ENCODE measurements at places on chromosomes 5 and 9. TPM values are rescaled to one million over a fixed set of nuclear protein-coding genes. Genes with fewer than 3 reads are reported as not detected.

The PFN3 gene
- not detected for total RNA-seq

The ANGPTL2 gene
- total RNA-seq = 14.7 TPM

The CFAP77 gene
- total RNA-seq = not detected

The TRIP13 gene
- 27.2 TPM for total RNA-seq

The PCDHGA3 gene
- total RNA-seq = 1.7 TPM

The TMEM174 gene
- total RNA-seq = not detected

DNA sequence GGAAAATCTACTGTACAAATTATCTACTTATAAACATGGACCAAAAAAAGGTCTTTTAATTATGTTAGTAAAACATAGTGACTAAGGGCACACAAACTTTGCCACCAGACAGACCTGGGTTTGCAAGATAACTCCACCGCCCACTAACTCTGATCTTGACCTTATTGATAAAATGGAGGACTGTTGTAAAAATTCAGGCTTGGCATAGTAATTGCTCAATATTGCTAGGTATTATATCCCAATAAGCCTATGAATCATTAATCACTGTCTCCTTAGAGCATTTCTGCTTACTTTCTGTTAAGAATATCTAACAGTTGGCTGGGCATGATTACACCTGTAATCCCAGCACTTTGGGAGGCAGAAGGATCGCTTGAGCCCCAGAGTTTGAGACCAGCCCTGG lies 3.8 kb downstream of the C9orf40 start:
- no peaks in the 10 kb centered on the region for H3K36me3 ChIP-seq
- no peak overlapping the region for H3K27ac ChIP-seq
- no peak for DNase-seq
- H3K4me3 ChIP-seq = no peak overlapping the region

GRCh38 chr9:1514250-1514649 lies 464.1 kb downstream of the DMRT2 start:
- H3K4me1 ChIP-seq = no peaks in the 10 kb centered on the region
- no peak for DNase-seq
- no peaks in the 10 kb centered on the region for H3K36me3 ChIP-seq
- no peak overlapping the region for H3K4me3 ChIP-seq

GRCh38 chr5:113806904-113807303 lies 293.4 kb downstream of the YTHDC2 start:
- no peaks in the 10 kb centered on the region for H3K4me1 ChIP-seq
- no peak overlapping the region for H3K4me3 ChIP-seq
- no peaks in the 10 kb centered on the region for H3K27me3 ChIP-seq
- DNase-seq = peak; percentile 4
- no peaks in the 10 kb centered on the region for H3K36me3 ChIP-seq

- peaks cover 11% of the 10 kb centered on the region for H3K4me1 ChIP-seq
- no peak for DNase-seq
- no peaks in the 10 kb centered on the region for H3K27me3 ChIP-seq
- no peak overlapping the region for H3K27ac ChIP-seq
- peaks cover 7% of the 10 kb centered on the region for H3K36me3 ChIP-seq
- H3K4me3 ChIP-seq = no peak overlapping the region
Measured at GRCh38 chr5:179227229-179227579, 118.1 kb downstream of the ADAMTS2 start.

DNA sequence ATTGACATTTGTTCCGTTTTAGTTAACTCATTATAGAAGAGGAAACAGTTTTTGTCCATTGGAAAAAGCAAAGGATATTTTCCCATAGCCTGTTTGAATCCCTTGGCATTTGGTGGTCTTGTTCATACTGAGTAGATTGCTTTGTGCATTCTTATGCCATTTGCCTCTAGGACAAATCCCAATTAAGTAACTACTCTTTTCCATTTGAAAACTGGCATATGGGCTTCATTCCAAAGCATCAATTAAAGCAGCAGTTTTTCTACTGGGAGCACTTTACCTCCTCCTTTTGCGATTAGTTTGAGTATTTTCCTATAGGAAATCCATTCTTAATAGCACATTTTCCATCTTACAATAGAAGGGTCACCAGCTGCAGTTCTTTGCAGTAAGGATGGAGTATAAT lies 31.2 kb downstream of the GPR21 start:
- no peaks in the 10 kb centered on the region for H3K27me3 ChIP-seq
- no peak for DNase-seq
- peaks cover 12% of the 10 kb centered on the region for H3K36me3 ChIP-seq
- H3K4me1 ChIP-seq = peaks cover 16% of the 10 kb centered on the region
- no peak overlapping the region for H3K4me3 ChIP-seq
- no peak overlapping the region for H3K27ac ChIP-seq

DNA sequence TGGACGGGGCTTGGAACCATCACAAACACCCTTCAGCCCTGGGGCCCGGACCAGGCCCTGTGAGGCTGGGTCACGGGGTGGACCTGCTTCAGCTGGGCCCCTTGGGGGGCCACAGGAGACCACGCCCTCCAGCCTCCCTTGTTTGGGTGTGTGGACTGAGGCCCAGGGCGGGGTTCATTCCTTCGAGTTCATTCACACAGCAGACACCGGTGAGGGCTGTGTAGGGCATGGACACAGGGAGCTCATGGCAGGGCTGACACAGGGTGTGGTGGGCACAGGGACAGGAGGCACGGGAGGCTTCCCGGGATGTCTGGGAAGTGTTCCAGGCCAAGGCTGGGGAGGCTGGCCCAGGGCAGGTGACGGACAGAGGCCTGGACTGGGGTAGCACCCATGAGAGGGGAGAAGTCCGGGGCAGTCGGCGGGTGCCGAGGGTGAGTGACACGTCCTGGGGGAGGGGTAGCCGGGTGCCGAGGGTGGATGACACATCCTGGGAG lies 8.9 kb downstream of the DNLZ start:
- H3K4me1 ChIP-seq = peaks cover 23% of the 10 kb centered on the region
- peak overlapping the region; percentile 19 for H3K27ac ChIP-seq
- no peaks in the 10 kb centered on the region for H3K27me3 ChIP-seq
- peaks cover 66% of the 10 kb centered on the region for H3K36me3 ChIP-seq
- no peak overlapping the region for H3K4me3 ChIP-seq
- DNase-seq = peak; percentile 27

- no peak overlapping the region for H3K27ac ChIP-seq
- peak; percentile 50 for DNase-seq
- H3K4me3 ChIP-seq = no peak overlapping the region
- no peaks in the 10 kb centered on the region for H3K27me3 ChIP-seq
Measured at GRCh38 chr5:60586307-60586901, 113.6 kb downstream of the DEPDC1B start.

- H3K4me3 ChIP-seq = no peak overlapping the region
- no peak overlapping the region for H3K27ac ChIP-seq
- peaks cover 5% of the 10 kb centered on the region for H3K4me1 ChIP-seq
- no peak for DNase-seq
- no peaks in the 10 kb centered on the region for H3K36me3 ChIP-seq
Measured at GRCh38 chr5:32323741-32324140, 11.0 kb upstream of the MTMR12 start.

- DNase-seq = no peak
- H3K27ac ChIP-seq = no peak overlapping the region
- H3K27me3 ChIP-seq = no peaks in the 10 kb centered on the region
- no peaks in the 10 kb centered on the region for H3K36me3 ChIP-seq
- 0 out of 2 replicates have a peak, but pooled peaks cover 3% of the 10 kb centered on the region for H3K4me1 ChIP-seq
- no peak overlapping the region for H3K4me3 ChIP-seq
Measured at GRCh38 chr9:106797299-106797698, 65.7 kb upstream of the ZNF462 start.

- H3K27ac ChIP-seq = peak overlapping the region; percentile 40
- H3K36me3 ChIP-seq = no peaks in the 10 kb centered on the region
- DNase-seq = peak; percentile 56
- H3K4me1 ChIP-seq = peaks cover 33% of the 10 kb centered on the region
Measured at GRCh38 chr5:154370119-154370518, 75.7 kb upstream of the SAP30L start.

DNA sequence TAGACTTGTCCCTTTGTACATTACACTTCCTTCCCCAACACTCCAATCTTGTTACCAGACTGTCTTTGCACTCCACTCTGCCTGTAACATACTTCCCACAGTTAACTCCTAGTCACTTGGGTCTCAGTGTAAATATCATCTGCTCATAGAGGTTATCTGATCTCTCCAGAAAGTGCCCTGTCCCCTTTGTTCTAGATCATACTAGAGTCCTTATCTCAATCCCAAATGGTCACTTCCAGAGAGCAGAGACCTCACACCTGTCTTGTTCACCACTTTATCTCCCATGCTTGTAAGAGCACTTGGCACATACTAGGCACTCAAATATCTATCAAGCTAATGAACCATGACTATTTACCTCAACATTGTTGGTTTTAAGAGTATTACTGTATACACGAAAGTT lies 30.4 kb downstream of the SETX start:
- no peak overlapping the region for H3K27ac ChIP-seq
- DNase-seq = no peak
- no peak overlapping the region for H3K4me3 ChIP-seq
- no peaks in the 10 kb centered on the region for H3K27me3 ChIP-seq
- peaks cover 2% of the 10 kb centered on the region for H3K4me1 ChIP-seq

GRCh38 chr9:136662656-136663581 lies at the start of gene EGFL7:
TSS of gene EGFL7 (plus strand) at chr9:136662916. CDS start at chr9:136668283, 5,367 bp downstream.
- DNase-seq = no peak
- peaks cover 4% of the 10 kb centered on the region for H3K4me1 ChIP-seq
- H3K36me3 ChIP-seq = no peaks in the 10 kb centered on the region

DNA sequence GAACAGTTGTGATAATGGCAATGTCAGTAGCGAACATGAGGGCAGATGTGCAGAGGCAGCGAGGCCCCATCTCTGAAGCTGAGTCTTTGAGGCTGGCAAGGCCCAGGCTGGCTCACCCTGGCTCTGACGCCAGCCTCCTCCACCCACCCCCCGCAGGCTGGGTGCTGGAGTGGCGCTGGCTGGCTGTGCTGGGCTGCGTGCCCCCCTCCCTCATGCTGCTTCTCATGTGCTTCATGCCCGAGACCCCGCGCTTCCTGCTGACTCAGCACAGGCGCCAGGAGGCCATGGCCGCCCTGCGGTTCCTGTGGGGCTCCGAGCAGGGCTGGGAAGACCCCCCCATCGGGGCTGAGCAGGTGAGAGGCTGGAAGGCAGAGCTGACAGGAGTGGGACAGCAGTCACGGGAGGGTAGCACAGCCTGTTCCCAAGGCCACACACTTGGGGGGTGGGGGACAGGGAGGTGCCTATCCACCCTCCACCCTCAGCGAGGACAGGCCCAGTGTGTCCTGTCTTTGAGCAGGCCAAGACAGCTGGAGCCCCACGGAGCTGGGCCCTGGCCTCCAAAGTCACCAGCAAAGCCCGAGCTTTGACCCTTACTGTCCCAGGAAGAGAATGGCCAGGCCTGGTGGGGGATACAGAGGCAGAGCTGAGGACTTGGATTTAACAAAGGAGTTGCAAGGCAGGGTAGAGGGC lies 5.6 kb downstream of the SLC2A8 start:
- H3K4me1 ChIP-seq = peaks cover 2% of the 10 kb centered on the region
- H3K36me3 ChIP-seq = peaks cover 7% of the 10 kb centered on the region
- no peak for DNase-seq
- H3K27ac ChIP-seq = no peak overlapping the region

- no peak overlapping the region for H3K4me3 ChIP-seq
- no peaks in the 10 kb centered on the region for H3K27me3 ChIP-seq
- no peak overlapping the region for H3K27ac ChIP-seq
- no peaks in the 10 kb centered on the region for H3K36me3 ChIP-seq
- no peak for DNase-seq
Measured at GRCh38 chr9:98903961-98904411, 39.7 kb upstream of the COL15A1 start.

GRCh38 chr9:133991214-133991921 lies 756 bp downstream of the VAV2 start:
- H3K4me3 ChIP-seq = peak overlapping the region; percentile 73
- peaks cover 11% of the 10 kb centered on the region for H3K4me1 ChIP-seq
- H3K36me3 ChIP-seq = no peaks in the 10 kb centered on the region

- no peaks in the 10 kb centered on the region for H3K36me3 ChIP-seq
- H3K27ac ChIP-seq = no peak overlapping the region
- H3K4me1 ChIP-seq = peaks cover 33% of the 10 kb centered on the region
- H3K27me3 ChIP-seq = no peaks in the 10 kb centered on the region
- DNase-seq = no peak
Measured at GRCh38 chr9:134379831-134380365, 53.6 kb downstream of the RXRA start.

DNA sequence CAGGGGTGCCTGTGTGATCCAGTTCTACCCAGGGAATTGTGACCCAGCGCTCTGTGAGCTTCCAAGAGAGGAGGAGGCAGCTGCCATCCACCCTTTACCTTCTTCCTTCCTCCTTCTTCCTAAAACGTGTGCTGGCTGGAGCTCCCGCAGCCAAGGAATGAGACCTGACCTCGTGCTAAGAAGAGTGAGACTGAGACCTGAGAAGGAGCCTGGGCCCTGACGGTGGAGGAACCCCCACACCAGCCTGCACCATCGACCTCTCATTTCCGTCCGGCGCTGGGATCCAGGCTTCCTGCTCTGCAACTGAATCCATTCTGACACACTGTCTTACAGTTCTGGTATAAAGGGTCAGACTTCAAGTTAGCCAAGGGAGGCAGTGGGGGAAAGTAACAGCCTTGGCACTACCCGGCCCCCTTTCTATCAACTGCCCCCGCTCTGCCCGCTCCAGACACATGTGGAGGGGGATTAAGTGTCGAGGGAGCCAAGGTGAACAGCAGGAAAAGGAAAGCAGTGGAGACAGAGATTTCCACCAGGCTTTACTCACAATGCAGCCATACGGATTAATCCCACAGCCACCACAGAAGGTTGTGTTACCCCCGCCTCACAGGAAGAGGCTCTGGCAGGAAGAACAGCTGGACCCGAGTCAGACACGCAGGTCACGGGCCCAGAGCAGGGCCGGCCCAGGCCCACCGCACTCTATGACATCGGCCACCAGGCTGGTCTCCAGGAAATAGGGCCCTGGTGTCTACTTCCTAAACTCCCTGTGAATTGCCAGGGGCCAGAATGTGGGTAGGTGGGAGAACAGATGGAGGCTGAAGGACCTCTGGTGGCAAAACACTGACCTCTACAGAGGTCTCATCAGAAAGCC lies 15.8 kb downstream of the MGAT1 start:
- peak overlapping the region; percentile 96 for H3K27ac ChIP-seq
- peak; percentile 29 for DNase-seq
- H3K36me3 ChIP-seq = peaks cover 25% of the 10 kb centered on the region
- no peak overlapping the region for H3K4me3 ChIP-seq
- H3K27me3 ChIP-seq = no peaks in the 10 kb centered on the region
- peaks cover 30% of the 10 kb centered on the region for H3K4me1 ChIP-seq

DNA sequence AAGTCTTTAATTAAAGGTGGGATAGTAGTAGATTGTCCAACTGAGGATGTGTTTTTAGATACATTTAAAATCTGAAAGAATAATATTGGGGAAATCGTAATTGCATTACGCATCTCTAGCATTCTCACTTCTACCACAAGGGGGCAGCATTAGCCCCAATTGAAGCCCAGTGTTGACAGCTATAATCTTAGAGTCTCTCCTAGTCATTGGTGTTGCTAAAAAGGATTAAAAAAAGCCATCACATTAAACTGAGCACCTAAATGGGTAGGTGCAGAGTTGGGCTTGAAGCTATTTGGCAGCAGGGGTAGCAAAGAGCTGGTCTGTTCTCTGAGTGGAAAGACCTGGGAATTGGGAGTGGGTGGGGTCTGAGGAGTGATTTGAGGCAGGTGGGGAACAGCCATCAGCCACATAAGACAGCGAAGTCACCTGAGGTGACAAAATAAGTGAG lies 177.2 kb downstream of the OSTF1 start:
- H3K36me3 ChIP-seq = no peaks in the 10 kb centered on the region
- no peaks in the 10 kb centered on the region for H3K4me1 ChIP-seq
- no peak overlapping the region for H3K4me3 ChIP-seq
- no peaks in the 10 kb centered on the region for H3K27me3 ChIP-seq
- DNase-seq = peak; percentile 42
- no peak overlapping the region for H3K27ac ChIP-seq

GRCh38 chr9:97529363-97530076 lies 28.1 kb downstream of the TMOD1 start:
- no peaks in the 10 kb centered on the region for H3K27me3 ChIP-seq
- DNase-seq = peak; percentile 43

Data from IMR-90 (cell line).